Left lung (tissue), 14 donors: ENCODE measurements at places on chromosomes 5 and 9. TPM values are rescaled to one million over a fixed set of nuclear protein-coding genes. Genes with fewer than 3 reads are reported as not detected.

DNA sequence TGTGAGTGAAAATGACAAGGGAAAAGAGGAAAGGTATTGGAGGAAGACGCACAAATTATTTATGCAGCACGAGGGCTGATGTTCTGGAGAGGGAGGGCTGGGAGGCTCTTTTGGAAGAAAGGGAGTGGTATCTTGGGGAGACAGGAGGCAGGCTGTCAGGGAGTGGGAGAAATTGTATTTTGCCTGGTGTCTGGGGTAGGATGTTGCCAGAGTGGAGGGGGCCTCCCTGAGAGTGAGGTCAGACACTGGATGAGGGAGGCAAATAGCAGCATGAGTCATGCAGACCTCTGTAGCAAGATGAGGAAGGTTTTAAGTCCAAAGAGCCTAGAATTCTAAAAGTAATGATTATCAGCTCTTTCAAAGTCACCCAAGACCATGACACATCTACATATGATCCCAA lies 158.0 kb downstream of the DMRT2 start:
- DNase-seq, result no peak
- H3K36me3 ChIP-seq, result no peaks in the 10 kb centered on the region
- no peaks in the 10 kb centered on the region for H3K27me3 ChIP-seq
- H3K27ac ChIP-seq, result no peak overlapping the region

GRCh38 chr5:86983208-86983607 lies 284.5 kb upstream of the RASA1 start:
- H3K27ac ChIP-seq, result no peak overlapping the region
- no peaks in the 10 kb centered on the region for H3K27me3 ChIP-seq

DNA sequence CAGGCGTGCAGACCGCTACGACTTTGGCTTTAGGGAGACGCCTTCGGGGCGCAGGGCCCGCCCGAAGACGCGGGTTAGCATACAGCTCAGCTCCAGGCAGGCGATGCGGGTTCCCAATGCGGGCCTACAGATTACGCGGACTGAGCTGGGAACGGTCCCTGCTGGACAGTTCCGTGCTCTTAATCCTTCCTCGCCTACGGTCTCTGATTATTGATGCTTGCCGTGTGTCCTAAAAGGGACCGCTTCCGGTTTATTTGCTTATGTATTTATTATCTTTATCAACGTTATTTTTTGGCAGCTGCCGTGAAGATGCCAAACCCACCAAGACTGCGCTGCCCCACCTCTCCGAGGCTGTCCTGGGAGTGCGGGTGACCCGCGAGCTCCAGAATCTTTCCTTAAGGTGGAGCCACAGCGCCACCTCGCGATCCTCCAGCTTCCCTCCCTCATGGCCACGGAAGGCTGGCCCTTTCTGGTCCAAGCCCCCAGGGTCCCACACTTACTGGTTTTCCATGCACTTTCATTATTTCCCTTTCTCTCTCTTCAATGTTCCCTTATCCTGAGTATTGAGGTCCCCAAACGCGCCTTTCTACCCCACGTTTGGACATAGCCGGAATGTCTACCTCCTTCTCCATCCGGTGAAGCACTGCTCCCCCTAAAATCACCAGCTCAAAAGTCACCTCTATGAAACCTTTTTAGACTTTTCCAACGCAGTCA lies 7.0 kb upstream of the EBF1 start:
- H3K36me3 ChIP-seq, result no peaks in the 10 kb centered on the region
- peak; percentile 68 for DNase-seq
- H3K27ac ChIP-seq, result no peak overlapping the region
- H3K4me1 ChIP-seq, result peaks cover 13% of the 10 kb centered on the region
- H3K27me3 ChIP-seq, result peaks cover 93% of the 10 kb centered on the region
- H3K4me3 ChIP-seq, result no peak overlapping the region

- H3K36me3 ChIP-seq, result no peaks in the 10 kb centered on the region
- no peak for DNase-seq
- no peak overlapping the region for H3K4me3 ChIP-seq
- no peaks in the 10 kb centered on the region for H3K4me1 ChIP-seq
- H3K27me3 ChIP-seq, result no peaks in the 10 kb centered on the region
Measured at GRCh38 chr9:114515528-114515927, 10.3 kb upstream of the WHRN start.

DNA sequence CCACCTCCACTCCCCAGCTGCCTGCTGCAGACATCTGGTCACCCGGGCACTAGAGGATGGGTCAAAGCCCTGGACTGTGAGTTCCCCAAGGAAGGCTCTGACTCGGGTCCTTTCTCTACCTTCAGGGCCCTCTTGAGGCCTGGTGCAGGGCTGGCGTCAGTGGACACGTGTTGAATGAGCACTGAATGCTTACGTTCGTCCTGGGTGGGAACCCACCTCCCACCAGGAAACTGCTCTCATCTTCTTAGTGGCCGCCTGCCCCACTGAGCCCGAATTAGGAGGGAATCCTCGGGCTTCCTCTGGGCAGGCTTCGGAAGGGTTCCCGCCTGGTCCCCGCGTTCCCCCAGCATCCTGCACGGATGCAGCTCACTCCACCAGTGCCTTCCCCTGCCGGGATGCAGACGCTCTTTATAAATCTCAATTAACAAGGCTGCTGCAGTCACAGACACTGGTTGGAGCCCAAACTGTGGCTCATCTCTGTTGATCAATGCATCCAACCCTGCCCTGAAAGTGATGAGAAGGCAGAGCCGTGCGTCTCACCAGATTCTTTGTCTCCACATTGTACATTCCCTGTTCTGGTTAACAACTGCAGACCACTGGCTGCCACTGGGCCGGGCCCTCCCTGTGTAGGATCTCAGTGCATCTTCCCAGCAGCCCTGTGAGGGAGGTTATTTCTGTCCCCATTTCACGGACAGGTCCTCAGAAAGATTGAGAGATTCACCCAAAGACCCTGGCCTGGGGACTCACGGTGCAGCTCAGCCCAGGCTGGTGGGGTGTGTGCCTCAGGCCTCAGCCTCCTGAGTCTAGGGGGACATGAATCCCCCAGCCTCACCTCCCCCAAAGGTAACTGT lies 168.8 kb downstream of the GAPVD1 start:
- H3K27ac ChIP-seq, result no peak overlapping the region
- H3K27me3 ChIP-seq, result no peaks in the 10 kb centered on the region
- no peaks in the 10 kb centered on the region for H3K4me1 ChIP-seq
- DNase-seq, result no peak
- H3K4me3 ChIP-seq, result no peak overlapping the region

GRCh38 chr5:111415053-111415452 lies 97.3 kb downstream of the STARD4 start:
- H3K4me3 ChIP-seq, result no peak overlapping the region
- no peak for DNase-seq
- H3K27ac ChIP-seq, result no peak overlapping the region

Gene PLPP7
- total RNA-seq, result 2.3 TPM

Gene HAVCR2
- total RNA-seq, result 18.8 TPM

Gene AGXT2
- not detected for total RNA-seq

Gene CBY3
- not detected for total RNA-seq
